Dorsolateral prefrontal cortex (tissue), 122 donors: ENCODE measurements at places on chromosomes 1 and 21. TPM values are rescaled to one million over a fixed set of nuclear protein-coding genes. Genes with fewer than 3 reads are reported as not detected.

The NHLH1 gene
- total RNA-seq: 0.80 TPM

The CITED4 gene
- 12.9 TPM for total RNA-seq

The CFHR4 gene
- total RNA-seq: not detected

The CD1E gene
- not detected for total RNA-seq

The CASQ2 gene
- 1.1 TPM for total RNA-seq

The SELENOF gene
- total RNA-seq: 100 TPM

The UBL4B gene
- 1.5 TPM for total RNA-seq

The CA6 gene
- not detected for total RNA-seq

DNA sequence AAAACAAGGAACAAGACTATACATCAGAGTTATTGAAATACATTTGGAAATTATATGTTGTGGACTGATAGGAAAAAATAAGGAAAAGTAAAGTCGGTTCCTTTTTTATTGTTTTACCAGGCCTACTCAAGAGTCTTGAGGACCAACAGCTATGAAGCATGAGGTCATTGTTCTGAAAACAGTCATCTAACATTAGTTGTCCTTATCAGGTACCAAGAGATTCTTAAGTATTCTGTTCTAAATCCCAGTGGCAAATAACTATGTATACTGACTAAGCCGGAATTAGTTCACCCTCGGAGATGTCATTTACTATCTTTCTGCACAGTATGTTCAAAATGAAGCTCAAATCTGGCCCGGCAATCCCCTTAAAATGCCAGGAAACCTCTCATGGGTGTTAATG, 585 bp downstream of the ADGRL4 start:
- no peak for DNase-seq

- no peak for DNase-seq
Measured at GRCh38 chr21:32795802-32796559, 24.4 kb upstream of the PAXBP1 start.

DNA sequence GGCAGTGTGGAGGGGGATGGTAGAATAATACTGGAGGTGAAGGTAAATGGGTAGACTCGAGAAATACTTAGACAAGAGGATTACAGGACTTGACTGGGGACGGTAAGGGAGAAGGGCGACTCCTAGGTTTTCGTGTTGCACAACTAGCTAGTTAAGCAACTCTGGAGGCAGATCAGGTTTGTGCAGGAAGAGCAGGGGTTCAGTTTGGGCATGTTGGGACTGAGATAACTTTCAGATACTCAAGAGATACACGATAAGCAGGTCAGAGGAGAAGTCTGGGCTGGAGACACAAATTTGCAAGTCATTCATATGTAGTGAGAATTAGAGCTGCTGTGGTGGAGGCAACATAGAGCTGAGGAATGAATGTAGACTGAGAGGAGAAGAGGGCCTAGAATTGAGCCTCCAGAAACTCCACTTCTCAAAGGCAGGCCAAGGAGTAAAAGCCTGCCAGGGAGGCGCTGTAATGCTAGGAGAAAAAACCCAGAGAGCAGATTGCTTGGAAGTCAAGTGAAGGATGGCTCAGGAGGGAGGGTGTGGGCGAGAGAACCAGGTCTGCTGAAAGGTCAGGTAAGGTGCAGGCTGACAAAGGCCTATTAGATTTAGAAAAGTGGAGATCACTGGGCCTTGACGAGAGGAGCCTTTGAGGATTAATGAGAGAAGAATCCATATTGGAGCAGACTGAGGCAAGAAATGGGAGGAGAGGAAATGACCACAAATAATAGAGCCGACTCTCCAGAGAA, 20.8 kb downstream of the MAB21L3 start:
- no peak for DNase-seq

GRCh38 chr1:225454733-225455132, 26.9 kb upstream of the LBR start:
- peak; percentile 45 for DNase-seq

GRCh38 chr1:77279929-77280328, 1.9 kb upstream of the AK5 start:
- DNase-seq: no peak

DNA sequence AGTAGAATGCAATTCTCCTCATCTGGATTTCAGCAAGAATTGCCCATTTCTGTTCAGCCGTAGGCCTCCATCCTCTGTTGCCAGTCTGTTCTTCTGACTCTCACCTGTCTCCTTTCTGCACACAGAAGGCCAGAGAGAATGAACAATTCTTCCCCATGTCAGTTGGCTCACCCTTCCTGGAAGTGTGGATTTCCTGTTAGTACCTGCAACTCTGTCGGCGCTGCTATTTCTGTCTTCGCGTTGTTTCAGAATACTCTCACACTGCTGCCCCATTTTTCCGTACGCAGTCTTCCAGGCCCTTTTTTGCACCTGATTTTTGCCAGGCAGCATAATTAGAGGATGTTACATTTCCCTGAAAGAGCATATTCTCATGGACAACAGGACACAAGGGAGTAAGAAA, 200.7 kb downstream of the FGGY start:
- DNase-seq: no peak

DNA sequence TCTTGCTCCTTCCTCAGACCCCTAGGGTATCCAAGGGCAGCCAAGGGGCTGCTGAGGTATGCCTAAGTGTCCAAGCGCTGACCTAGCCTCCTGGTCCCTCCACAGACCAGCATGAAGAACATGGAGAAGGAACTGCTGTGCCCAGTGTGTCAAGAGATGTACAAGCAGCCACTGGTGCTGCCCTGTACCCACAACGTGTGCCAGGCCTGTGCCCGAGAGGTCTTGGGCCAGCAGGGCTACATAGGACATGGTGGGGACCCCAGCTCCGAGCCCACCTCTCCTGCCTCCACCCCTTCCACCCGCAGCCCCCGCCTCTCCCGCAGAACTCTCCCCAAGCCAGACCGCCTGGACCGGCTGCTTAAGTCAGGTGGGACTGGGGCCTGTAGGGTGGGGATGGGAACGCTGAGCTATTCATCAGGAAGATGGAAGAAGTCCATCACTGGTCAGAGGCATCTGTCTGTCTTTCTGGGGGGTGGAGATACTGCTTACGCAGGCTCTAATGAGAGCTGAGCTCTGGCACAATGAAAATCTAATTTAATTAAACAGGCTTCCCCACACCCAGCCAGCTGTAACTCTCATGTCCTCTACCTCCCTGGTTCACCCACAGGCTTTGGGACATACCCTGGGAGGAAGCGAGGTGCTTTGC, 1.8 kb downstream of the TRIM46 start:
- DNase-seq: no peak

DNA sequence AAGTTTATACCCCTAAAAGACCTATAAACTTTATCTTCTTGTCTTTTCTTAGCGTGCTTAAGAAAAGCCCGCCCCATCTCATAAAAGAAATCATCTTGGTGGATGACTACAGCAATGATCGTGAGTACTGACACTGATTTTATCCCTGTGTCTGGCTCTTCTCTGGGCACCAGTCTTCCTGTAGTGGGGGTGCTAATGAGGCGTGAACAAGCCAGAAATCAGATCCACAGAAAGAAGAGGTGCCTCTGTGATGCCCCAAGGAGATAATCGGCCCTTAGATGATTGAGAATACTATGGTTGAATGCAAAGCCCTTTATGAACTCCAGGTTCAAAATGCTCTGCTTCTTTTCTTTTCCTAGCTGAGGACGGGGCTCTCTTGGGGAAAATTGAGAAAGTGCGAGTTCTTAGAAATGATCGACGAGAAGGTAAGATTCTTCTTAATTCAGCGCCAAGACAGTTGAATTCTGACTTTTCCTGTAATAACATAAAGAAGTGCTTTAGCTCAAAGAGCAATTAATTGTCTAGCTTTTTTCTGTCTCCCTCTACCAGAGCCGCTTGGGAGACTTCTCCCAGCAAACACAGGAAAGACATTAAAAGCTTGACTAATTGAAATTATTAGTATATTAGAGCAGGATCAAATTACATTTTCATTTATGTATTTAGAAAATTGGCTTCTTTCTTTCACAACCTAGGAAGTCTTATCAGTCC, 169.4 kb downstream of the GALNT2 start:
- no peak for DNase-seq

GRCh38 chr1:235112297-235113182, 16.1 kb downstream of the TOMM20 start:
- DNase-seq: no peak

GRCh38 chr1:26190373-26190987, at the start of gene CATSPER4:
CATSPER4 (plus strand) TSS chr1:26190602; CDS start chr1:26190628, 26 bp downstream.
- no peak for DNase-seq

DNA sequence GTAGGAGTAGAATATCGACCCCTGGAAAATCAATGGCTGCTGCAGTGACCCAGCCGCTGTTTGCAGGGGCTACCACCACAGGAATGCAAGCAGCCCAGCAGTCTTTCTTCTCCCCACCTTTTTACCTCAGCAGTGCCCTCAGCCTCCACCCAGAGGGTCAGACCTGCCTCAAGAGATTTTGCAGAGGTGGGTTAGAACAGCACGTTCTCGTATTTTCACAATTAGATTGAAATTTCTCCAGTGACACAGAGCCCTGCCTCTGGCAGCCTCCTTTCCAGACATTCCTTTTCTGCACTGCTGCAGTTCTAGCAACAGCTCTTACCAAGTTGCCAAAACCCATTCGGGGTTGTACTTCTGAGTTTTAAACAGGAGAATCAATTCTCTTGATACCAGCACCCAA, 38.3 kb upstream of the PIGV start:
- no peak for DNase-seq

- DNase-seq: no peak
Measured at GRCh38 chr21:42544544-42544943, 30.9 kb downstream of the SLC37A1 start.

GRCh38 chr1:204408074-204408507, 3.5 kb downstream of the PPP1R15B start:
- peak; percentile 60 for DNase-seq

DNA sequence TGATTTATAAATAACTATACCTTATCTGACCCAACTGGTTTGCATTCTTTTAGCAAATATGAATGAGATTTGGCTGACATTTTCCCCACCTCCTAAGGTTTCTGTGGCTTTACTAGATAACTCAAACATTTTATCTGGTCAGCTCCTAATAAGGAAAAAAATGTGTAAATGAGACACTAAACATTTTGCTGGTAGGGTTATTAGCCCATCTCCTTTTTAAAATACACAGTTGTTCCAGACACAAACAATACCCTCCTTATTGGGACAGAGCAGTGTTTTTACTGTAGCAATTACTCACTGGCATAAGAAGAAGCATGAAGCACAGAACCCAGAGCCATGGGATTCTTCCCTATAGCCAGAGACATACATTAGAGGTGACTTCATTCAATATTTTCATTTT, 53.8 kb upstream of the NUF2 start:
- DNase-seq: no peak

GRCh38 chr1:206951318-206952100, 5.2 kb upstream of the PIGR start:
- DNase-seq: no peak

GRCh38 chr1:226475142-226475511, 67.2 kb upstream of the PARP1 start:
- no peak for DNase-seq

GRCh38 chr1:241167121-241167630, 189.8 kb downstream of the RGS7 start:
- DNase-seq: no peak
